ENCODE measurements at places on chromosomes 3 and 15.
A peak's percentile ranks its signal among the peaks of the same experiment; 100 is the strongest.

DNA sequence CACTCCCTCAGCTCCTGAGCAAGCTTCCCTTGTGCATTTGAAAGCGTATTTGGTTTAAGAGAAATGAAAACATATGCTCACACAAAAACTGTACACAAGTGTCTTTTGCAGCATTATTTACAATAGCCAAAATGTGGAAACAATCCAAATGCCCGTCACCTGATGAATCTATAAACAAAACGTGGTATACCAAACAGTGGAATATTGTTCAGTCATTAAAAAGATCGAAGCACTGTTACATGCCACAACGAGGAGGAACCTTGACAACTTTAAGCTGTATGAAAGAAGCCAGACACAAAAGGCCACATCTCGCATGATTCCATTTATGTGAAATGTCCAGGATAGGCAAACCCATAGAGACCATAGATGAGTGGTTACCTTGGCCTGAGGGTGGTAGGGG lies 71.6 kb upstream of the CMTM7 start:
- no peak for DNase-seq

- no peak for DNase-seq
These were observed 32.1 kb downstream of the CD200 start for GRCh38 chr3:112365035-112365434.

DNA sequence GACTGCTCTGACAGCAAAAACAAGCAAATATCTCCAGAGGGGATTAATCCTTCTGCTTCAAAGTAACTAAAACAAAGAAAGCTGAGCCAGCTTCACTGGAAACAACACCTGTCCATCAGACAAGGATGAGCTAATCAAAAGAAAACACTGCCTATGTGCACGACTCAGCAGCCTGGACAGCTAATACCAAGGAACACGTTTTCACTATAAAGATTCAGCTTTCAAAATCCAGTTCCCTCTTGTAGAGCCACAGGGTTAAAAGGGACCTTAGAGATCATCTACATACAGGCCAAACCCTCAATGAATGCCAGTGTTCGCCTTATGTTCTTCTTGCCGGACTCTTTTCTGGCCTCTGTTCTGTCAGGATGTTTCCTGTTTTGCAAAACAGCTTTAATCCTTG lies 6.9 kb downstream of the TUSC7 start:
- DNase-seq, result no peak

- DNase-seq, result peak; percentile 64
These were observed 1.5 kb downstream of the TPRA1 start for GRCh38 chr3:127588806-127589577.

DNA sequence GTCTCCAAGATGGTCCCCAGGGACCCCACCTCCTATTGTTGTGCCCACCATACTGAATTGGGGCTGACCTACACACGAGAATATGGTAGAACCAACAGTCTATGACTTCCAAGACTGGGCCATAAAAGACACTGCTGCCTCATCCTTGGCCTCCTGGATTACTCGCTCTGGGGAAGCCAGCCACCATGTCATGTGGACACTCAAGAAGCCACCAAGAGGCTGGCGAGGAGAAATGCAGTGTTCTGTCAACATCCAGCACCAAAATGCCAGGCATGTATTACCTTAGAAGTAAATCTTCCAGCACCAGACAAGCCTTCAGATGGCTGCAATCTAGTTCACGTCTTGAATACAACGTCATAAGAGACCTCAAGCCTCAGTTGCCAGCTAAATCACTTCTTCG lies 17.1 kb upstream of the TPM1 start:
- DNase-seq, result no peak

DNA sequence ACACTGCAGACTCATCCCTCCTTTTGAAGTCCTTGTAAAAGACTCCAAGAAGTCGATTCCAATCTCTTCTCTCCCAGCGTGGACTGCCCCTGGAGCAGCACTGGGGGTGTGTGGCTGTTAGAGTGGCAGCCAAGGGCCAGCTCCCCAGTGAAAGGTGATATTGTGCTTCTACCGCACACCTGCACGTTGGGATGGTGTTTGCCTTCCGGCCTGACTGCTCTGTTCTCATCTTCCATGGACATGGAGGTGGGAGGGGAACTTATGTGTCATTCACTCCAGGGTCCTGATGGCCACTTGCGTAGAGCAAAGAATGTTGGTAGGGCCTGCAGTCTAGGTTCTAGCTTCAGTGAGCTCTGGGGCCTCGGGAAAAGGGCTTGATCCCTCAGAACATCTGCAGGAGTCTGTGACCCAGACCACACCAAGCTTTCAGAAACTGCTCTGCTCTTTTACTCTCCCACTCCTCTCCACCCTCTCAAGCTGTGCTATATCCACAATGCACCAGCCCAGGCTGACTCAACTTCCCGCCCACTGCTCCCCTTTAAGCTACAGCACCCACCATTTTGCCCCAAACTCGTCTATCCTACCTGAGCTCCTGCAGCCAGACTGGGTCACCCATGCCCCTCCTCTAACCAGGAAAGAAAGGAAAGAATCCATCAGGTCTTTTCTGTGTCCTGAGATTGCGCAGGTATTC lies 31.3 kb downstream of the LIPC start:
- DNase-seq, result peak; percentile 69

- no peak for DNase-seq
These were observed 22.8 kb upstream of the C2CD4B start for GRCh38 chr15:62187910-62188309.

DNA sequence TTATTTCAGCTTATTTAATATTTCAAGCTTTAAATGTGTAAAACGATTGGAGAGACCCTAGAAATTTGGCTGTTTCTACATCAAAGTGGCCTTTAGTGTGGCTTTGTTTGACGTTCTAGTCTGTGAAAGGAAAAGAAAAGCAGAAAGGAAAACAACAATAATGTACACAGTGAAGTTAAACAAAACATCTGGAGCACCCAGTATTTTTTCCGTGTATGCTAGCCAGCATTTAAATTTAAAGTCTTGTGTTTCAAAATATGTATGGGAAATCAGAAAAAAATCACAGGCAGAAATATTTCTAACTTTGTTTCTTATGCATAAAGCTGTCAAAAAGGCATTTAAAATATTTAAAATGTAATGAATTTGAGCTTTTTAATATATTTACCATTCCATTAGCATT lies 218.1 kb downstream of the NAALADL2 start:
- no peak for DNase-seq

GRCh38 chr15:78425643-78426042 lies 12.4 kb upstream of the IREB2 start:
- no peak for DNase-seq

Measured in activated CD8-positive, alpha-beta T cell treated with anti-CD3 and anti-CD28 coated beads for 36 hours (primary cell).